ENCODE measurements at places on chromosomes 6 and 20. TPM values are rescaled to one million over a fixed set of nuclear protein-coding genes. Genes with fewer than 3 reads are reported as not detected.

GRCh38 chr6:135129136-135129856, 51.8 kb upstream of the MYB start:
- ATAC-seq = no peak

DNA sequence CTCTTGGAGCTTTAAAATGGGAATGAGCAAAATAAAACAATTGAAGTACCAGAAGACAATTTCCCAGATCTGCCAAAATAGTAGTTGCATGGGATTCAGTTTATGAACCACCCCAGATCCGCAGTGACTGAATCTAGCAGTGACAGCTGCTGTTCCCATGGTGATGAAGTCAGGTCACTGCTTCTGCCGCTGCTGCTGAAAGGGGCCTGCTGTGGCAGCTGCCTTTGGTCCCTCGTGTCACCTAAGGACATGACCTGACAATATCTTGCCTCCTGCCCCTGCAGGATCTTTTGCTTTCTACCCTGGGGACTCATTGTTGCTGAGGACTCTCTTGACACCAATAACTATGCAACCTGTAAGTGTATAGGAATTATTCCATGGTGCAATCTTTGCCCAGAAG, 34.3 kb upstream of the OGFRL1 start:
- no peak for ATAC-seq

- no peak for ATAC-seq
These were observed 11.4 kb downstream of the PBOV1 start for GRCh38 chr6:138206862-138207261.

DNA sequence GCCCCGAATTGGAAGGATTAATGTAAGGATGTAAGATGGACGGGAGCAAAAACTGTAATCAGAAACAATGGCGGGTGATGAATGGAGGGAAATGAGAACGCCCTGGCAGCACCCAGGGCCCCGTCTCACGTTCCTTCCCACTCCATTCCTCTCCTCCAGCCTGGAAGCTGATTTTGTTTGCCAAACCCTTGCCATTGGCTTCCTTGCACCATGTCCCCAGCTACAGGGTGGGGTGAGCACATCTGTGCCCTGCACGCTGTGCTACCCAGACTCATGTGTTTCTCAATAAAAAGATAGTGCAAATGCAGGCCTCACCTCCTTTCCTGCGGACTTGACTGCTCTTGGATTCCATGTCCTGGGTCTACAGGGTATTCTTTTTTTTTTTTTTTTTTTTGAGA, 26.7 kb downstream of the SCP2D1 start:
- ATAC-seq = no peak

DNA sequence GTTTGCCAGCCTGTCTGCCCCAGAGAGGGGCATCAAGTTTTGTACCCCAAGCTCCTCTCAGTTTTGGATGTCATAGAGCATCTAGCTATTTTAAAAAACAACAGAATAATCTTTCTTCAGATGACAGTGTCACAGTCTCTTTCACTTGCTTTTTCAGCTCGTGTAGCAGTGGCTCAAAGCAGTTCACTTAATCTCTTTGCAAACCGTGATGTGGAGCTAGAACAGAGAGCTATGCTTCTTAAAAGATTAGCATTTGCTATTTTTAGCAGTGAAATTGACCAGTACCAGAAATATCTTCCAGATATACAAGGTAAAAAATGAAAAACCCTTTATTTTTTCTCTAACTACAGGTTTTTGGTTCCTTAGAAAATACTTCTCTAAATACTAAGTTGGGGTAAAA, 37.3 kb downstream of the PGM3 start:
- ATAC-seq = no peak

GRCh38 chr6:82785206-82785605, 280.4 kb downstream of the UBE3D start:
- ATAC-seq = no peak

DNA sequence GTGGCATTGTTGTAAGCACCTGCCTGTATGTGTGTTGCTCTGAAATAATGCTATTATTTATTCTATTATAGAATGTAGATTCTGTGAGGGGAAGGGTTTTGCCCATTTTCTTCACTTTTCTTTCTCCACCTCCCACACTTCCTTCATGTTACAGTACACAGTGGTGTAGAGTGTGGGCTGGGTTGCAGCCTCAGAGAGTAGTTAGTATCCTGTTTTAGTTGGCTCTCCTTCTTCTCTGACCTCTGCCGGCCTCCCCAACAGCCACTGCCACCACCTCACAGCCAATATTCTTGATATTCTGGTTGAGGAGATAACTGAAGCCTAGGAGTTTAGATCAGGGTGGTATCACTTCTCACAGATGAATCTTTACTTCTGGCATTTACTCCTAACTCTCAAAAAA, 143.4 kb downstream of the BCKDHB start:
- no peak for ATAC-seq

- ATAC-seq = peak; percentile 85
These were observed 45.9 kb upstream of the EMILIN3 start for GRCh38 chr20:41412324-41413120.

DNA sequence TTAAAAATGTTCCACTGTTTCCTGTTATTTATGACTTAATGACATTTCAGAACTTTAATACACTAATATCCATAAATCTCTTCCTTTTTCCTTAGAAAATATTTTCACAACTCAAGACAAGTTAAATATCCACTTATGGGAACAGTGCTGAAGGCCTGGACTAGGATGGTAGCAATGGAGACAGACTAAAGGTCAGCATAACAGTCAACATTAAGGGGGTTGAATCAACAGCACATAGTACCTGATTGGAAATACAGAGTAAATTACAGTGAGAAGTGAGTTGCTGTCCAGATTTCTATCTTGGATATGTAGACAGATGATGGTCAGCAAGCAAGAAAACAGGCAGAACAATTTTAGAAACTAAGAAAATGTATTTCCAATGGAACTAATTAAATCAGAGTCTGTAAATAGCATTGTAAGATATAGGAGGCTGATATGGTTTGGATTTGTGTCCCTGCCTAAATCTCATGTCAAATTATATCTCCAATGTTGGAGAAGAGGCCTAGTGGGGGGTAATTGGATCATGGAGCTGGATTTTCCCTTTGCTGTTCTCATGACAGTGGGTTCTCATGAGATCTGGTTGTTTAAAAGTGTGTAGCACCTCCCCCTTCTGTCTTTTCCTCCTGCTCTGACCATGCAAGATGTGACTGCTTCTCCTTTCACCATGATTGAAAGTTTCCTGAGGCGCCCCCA, 682.7 kb downstream of the MAFB start:
- no peak for ATAC-seq

DNA sequence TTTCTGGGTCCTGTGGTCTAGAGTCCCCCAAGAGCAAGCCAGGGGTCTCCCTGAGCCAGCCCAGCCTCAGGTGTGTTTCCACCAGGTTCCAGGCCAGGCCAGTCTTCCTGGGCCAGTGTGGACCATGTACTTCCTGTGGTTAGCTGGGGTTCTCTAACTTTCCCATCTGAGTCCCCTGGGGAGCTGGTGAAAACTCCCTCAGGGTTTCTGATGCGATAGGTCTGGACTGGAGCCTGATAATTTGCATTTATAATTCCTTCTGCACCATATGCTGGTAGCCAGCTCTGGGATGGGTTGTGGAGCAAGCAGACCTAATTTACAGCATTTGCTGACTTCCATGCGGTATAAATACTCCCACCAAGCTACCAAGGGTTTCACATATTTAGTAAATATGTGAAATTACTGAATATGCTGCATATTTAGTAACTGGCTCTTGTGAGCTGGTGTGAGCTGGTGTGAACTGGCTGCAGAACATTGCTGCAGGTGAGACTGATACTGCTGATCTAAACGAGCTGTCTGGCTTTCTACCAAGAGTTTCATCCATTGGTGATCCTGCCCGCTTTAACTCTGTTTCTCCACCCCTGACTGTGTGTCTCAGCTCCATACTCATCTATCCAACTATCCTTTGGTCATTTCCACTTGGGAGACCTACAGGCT, 62.6 kb downstream of the RIN2 start:
- ATAC-seq = no peak

The FNDC11 gene
- 0.28 TPM for total RNA-seq

The DCDC2 gene
- not detected for total RNA-seq

The RAET1L gene
- 30.4 TPM for total RNA-seq

The UNC5CL gene
- 0.56 TPM for total RNA-seq

The TFAP2D gene
- not detected for total RNA-seq

The TCF21 gene
- 0.72 TPM for total RNA-seq

The BAK1 gene
- 33.5 TPM for total RNA-seq

The GPR31 gene
- not detected for total RNA-seq

The TSPYL4 gene
- 6.7 TPM for total RNA-seq

Measured in esophagus mucosa (tissue), 1 donor.